ENCODE measurements at places on chromosomes 6 and 20.

DNA sequence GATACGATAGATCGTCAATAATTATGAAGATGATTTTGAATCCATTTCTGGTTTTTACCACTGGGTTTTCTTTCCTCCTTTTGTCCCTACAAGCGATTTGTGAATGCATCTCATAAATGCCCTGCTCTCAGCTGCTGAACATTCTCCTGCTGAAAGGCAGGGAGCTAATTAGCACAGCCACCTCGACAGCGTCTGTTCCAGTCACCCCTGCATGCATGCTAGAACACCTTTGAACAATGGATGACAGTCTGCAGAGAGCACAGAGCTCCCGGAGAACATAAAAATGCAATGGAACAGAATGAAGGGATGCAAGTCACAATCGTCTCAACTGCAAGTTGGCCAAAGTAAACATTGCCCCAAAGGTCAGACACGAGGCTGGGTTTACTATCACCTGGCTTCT is 105.8 kb downstream of the SLC35B3 start:
- no peak for DNase-seq

- DNase-seq, result no peak
Measured at GRCh38 chr20:54047048-54047447, 23.3 kb downstream of the BCAS1 start.

DNA sequence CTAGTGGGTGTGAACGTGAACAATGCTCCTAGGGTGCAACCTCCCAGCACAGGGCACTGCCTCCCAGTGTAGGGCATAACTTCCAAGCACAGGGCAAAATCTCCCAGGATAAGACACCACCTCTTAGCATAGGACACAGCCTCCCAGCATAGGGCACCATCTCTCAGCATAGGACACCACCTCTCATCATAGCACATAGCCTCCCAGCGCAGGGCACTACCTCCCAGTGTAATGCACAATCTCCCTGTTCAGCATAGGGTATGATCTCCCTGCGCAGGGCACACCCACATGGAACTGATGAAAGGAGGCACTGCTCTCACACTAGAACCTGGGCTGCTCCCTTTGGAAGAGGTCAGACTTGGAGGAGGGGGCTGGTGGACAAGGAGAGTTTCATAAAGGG is 21.3 kb upstream of the CST1 start:
- DNase-seq, result no peak

GRCh38 chr6:144574796-144575195 is 289.7 kb downstream of the UTRN start:
- no peak for DNase-seq
